ENCODE measurements at places on chromosomes 5 and 9.

DNA sequence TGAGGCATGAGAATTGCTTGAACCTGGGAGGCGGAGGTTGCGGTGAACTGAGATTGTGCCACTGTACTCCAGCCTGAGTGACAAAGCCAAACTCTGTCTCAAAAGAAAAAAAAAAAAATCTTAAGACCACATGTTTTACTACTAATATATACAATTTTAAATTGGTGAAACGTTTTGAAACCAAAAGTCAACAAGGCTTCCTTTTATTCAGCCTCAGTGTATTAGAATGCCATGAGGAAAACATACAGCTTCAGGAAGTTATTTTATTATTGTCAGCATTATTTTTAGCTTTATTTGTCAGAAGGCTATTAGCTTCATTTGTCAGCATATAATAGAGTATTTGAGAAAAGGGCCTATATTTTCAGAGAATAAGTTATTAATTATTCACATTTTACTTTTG, 163.9 kb upstream of the SH3GL2 start:
- DNase-seq = no peak

- DNase-seq = no peak
Observed at GRCh38 chr9:107931071-107931715, 441.6 kb upstream of the KLF4 start.

DNA sequence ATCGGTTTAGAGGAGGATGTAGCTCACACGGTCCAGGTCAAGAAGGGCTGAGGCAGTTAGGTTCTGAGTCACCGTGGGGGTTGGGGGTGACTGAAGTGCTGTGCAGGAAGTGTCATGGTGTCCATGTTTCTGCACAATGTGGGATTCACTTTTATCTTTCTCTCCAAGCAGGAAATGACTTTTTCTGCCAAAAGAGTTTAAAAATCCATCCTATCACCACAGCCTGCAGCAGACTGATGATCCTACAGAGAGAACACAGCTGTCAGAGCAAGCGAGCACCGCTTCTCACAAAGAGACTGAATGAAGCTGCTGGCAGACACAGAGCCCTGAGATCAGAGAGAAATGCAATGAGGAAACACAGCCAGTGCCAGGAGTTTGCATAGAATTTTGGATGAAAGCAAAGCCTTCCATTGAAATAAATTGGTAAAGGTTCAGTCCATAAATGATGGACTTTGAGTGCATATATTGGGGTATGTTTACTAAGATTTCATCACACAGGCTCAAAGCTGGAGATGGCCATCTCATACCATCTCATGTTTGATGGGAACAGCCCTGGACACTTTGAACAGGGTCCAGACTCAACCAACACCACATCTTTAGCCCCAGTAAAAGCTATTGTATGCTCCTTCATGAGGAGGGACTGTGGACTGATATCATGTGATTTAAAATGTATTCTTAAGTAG, 213.9 kb upstream of the FBXL7 start:
- DNase-seq = no peak

DNA sequence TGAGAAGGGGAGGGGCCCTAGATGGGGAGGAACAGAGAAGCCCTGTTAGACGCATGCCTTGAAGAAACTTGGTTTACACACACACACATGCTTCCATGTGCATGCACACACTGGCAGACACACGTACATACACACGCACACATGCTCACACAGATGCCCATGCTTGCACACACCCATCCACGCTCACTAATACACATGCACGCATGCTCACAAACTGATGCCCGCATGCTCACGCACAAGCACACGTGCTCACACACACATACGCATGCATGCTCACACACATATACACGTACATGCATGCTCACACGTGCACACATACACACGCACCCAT, 32.1 kb upstream of the EGFL7 start:
- no peak for DNase-seq

GRCh38 chr5:14726066-14726838, 61.7 kb downstream of the OTULIN start:
- DNase-seq = no peak

DNA sequence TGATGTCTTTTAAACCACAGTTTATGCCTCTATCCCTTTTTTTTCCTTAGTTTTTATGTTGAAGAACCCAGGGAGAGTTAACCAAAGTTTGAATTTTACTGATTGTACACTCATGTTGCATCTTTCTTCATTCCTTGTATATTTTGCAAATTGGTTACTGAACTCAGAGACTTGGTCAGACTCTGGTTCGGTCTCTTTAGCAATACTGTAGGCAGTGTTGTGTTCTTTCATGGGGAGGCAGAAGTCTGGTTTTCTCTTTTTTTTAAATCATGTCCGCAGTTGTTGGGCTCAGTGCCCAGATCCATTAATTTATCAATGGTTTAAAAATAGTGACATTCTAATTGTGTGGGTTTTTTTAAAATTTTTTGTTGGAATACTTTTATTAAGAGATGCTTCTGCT, 23.4 kb downstream of the UBE2R2 start:
- DNase-seq = no peak

- no peak for DNase-seq
Observed at GRCh38 chr5:163506095-163506457, 657 bp downstream of the MAT2B start.

- DNase-seq = no peak
Observed at GRCh38 chr9:26800322-26800721, 92.3 kb downstream of the CAAP1 start.

DNA sequence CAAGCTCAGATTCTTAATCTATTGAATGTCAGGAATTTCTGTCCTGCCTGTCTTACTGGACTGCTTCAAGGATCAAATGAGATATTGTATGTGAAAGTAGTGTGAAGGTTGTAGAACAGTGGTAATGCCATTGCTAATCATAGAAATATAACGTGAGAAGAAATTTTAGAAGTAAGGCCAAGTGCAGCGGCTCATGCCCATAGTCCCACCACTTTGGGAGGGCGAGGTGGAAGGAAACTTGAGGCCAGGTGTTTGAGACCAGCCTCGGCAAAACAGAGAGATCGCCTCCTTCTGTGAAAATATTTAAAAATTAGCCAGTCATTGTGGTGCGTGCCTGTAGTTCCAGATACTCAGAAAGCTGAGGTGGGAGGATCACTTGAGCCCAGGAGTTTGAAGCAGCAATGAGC, 5.1 kb upstream of the HSPA5 start:
- no peak for DNase-seq

GRCh38 chr5:3317051-3317795, 278.4 kb upstream of the IRX1 start:
- DNase-seq = no peak

Data from stimulated activated CD4-positive, alpha-beta T cell treated with anti-CD3 and anti-CD28 coated beads, Interleukin-1b, Interleukin-23, amount 100 ng/mL, for 1 hour (primary cell).